Osteocyte (in vitro differentiated cells): ENCODE measurements at places on chromosomes 7 and 10. TPM values are rescaled to one million over a fixed set of nuclear protein-coding genes. Genes with fewer than 3 reads are reported as not detected.

PRRT4 gene
- total RNA-seq: 0.44 and 0.54 TPM in 2 replicates

GRCh38 chr10:69202332-69202731, 17.8 kb upstream of the HKDC1 start:
- DNase-seq: no peak

DNA sequence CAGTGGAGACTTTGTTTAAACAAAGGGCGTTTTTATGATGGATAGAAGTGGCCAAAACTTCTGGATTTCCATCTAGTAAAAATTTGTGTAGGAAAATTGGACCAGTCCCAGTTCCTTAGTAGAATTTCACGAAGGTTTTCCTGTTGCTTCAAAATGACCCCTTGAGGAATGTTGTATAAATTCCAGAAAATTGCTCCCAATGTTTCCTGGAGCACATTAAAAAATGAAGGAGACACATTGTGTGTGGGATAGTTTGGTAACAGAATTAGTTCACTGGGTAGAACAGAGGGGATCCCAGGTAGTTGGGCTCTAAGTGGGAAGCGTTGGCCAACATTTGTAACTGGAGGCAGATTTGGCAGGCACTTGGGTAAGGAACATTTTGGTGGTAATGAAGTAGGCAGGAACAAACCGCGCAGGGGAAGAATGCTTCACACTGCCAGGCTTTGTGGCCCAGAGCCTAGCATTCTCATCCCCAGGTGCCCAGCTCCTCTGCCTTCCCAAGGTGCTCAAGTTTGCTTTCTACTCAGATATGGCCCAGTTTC, 758.6 kb downstream of the AUTS2 start:
- no peak for DNase-seq

DNA sequence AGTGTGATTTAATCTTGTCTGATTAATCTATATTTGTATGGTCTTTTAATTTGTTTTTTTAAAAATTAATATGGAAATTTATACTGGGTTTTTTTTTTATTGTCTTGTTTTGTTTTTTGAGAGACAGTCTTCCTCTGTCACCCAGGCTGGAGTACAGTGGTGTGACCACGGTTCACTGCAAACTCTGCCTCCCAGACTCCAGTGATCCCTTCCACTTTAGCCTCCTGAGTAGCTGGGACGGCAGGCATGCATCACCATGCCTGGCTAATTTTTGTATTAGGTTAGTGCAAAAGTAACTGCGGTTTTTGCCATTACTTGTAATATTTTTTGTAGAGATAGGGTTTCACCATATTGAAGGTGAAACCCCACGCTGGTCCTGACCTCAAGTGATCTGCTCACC, 73.1 kb downstream of the TET1 start:
- DNase-seq: no peak

GRCh38 chr10:71262817-71263216, 50.4 kb downstream of the UNC5B start:
- no peak for DNase-seq
